ENCODE measurements at places on chromosomes 13 and 19.
A peak's percentile ranks its signal among the peaks of the same experiment; 100 is the strongest.

GRCh38 chr19:24081056-24081455 is 5.9 kb upstream of the ZNF254 start:
- no peak for DNase-seq

DNA sequence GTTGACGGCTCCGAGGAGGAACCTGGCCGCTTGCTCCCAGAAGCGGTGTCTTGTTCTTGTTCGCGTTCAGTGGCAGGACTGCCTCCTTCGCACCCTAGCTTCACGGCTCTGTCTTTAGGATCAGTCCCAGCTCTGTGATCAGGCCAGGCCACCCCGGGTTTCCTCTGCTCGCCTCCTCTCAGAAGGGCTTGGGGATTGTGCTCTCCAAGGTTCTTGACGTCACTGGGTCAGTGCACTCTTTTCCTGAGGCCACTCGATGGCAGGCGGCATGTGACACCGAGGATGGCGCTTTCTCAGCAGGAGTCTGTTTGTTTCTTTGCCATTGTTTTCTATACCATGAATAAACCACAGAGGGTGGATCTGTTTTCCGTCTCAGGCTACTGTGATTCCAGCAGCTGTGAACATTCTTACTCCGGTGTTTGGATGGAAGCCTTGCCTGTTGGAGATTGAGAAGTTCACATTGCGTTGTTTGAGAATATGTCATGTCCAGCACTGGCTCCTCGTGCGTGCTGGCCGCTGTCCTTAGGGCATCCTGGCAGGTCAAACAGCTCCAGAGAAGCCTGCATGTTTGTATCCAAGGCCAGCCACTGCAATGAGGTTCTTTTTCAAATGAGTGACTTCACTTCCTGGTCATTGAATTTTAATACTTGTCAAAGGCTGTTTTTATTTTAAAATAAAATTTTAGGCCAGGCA is 44.5 kb downstream of the SLC7A9 start:
- no peak for DNase-seq

GRCh38 chr13:77009011-77009410 is 17.1 kb downstream of the CLN5 start:
- DNase-seq: no peak

- peak; percentile 55 for DNase-seq
Measured at GRCh38 chr13:44045180-44045562, 165.5 kb downstream of the LACC1 start.

- DNase-seq: no peak
Measured at GRCh38 chr13:57030671-57031070, 110.0 kb upstream of the PRR20A start.

DNA sequence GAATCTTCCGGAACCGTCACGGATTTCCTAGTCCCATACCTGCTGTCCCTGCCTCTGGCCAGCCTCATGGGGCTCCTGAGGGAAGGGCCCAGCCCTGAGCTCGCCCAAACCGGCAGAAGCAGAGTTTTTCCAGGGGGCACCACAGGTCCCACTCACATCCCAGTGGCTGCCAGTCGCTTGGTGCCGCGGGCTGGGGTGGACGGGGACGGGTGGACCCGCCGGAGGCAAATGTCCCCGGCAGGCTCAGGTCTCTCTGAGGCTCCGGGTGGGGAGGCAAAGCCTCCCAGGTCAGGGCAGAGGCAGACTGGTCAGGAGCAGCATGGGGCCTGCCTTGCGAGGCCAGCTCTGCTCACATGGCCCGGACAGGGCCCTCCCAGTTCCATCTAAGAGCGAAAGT is 24.8 kb downstream of the ADPRHL1 start:
- DNase-seq: no peak

GRCh38 chr13:34405410-34406181 is 536.5 kb upstream of the NBEA start:
- DNase-seq: no peak

- DNase-seq: no peak
Measured at GRCh38 chr13:80871481-80871880, 530.6 kb upstream of the SPRY2 start.

GRCh38 chr19:51166846-51167490 is 24.9 kb downstream of the SIGLEC7 start:
- DNase-seq: no peak

GRCh38 chr13:46871557-46871956 is 25.3 kb downstream of the HTR2A start:
- no peak for DNase-seq

DNA sequence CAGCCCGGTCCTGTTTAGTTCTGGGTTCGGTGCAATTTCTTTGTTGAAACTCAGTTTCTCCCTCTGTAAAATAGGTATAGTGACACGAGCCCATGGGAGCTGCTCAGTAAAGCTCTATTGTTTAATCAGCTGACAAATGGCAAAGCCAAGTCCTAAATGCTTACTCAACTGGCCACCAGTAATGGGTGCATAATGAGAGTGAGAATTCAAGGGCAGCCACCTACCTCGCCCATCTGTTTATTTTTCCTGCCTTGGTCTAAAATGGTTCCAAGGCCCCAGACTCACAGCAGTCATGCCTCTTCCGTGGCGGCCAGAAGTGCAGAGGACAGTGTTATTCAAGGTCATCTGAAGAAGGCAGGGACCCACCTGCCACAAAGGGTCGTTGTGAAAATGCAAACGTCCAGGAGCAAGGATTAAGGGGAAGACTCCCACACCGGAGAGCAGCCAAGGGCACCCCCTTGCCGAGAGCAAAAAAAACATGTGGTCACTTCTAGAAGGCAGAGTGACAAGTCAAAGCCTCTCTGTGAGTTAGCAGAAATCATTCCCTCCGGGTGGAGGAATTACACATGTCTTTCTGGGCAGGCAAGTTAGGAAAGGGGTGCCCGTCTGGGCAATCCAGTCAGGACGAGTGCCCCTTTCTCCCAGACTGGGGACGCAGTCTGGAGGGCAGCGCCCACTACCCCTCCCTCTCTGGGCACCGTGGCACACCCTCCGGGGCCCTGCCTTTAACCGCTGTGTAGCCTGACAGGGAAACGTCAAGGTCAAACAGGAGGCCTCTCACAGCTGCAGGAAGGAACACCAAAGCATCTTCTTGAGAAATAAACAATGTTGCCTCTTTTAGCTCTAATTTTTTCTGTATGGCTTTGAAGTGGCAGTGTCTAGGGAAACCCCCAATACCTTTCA is 186.2 kb downstream of the FOXO1 start:
- DNase-seq: no peak

DNA sequence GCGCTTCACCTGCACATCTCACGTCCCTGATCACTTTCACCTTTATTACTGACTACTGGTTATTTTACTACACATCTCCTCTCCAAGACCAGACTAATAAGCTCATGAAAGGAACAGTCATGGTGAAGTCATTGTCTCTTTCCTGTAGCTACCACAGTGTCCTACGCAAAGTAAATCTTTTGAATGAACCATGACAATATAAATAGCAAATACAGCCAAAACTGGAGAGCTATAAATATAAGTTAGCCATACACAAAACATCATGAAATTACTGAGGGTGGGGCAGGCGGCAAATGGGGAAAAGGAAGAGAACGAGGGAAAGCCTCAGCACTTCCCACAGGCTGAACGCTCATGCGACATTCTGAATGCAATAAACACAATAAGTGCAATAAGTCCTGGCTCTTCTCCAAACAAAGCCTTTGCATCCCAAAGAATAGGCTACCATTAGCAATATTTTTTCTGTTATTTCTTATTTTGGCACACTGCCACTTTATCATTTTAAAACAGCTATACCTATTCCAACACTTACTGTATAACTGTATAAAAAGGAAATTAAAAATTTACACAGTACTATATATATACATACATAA is 62.5 kb downstream of the TUBGCP3 start:
- DNase-seq: peak; percentile 54

DNA sequence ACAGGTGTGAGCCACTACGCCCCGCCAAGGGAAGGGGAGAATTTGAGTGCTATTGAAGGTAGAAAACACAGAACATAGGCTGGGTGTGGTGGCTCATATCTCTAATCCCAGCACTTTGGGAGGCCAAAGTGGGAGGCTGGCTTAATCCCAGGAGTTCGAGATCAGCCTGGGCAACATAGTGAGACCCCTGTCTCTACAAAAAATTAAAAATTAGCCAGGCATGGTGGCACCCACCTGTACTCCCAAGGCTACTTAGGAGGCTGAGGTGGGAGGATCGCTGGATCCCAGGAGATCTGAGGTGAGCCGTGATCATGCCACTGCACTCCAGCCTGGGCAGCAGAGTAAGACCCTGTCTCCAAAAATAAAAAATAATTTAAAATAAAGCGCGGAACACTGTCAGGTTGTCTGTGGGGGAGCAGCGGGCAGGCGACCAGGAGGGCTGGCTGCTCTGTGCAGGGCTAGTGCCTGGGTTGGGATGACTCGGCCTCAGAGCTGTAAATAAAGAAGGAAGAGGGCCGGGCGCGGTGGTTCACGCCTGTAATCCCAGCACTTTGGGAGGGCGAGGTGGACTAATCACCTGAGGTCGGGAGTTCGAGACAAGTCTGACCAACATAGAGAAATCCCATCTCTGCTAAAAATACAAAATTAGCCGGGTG is 41.0 kb downstream of the LTBP4 start:
- DNase-seq: no peak

GRCh38 chr19:34644991-34645461 is 31.9 kb downstream of the SCGB2B2 start:
- DNase-seq: no peak

DNA sequence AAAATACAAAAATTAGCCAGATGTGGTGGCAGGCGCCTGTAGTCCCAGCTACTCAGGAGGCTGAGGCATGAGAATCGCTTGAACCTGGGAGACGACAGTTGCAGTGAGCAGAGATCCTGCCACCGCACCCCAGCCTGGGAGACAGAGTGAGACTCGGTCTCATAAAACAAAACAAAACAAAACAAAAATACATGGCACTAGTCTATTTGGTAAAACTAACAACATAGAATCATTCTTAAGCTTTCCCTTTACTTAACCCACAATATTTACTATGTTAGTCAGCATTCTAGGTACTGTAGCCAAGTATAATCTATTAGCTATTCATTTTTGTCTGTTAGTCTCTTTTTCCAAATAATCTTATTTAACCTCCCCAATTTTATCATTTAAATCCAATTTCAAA is 1482.8 kb downstream of the SLITRK5 start:
- no peak for DNase-seq

DNA sequence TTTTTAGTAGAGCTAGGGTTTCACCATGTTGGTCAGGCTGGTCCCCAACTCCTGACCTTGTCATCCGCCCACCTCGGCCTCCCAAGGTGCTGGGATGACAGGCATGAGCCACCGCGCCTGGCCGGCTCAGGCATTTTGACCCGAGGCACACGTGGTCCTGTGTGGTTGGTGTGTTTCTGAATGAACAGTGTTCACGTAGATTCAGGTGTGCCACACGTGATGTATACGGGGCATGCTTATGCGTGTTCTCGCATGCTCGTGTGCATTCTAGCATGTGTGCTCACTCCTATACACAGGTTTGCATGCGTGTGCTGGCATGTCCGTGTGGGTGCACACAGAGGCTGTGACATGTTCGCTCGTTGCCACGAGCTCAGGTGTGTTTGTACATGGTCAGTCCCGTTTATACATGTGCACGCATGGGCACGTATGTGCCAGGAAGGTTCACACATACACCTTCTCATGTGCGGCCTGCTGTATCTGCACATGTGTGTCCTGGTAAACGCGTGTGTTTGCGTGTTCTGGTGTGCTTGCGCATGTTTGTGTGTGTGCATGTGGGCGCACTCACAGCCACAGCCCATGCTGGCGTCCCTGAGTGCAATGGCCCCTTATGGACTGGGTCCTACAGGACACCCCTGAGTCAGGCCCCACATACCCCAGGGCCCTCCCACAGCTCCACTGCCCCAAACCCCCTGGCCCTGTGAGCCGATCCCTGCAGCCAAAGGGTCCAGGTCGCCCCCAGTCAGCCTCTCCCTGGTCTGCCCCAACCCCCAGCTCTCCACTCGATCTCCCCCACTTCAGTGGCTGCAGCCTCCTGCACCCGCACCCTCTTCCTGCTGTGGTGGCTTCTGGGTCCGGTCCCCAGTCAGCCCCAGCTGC is 20.6 kb upstream of the TCF3 start:
- DNase-seq: no peak

DNA sequence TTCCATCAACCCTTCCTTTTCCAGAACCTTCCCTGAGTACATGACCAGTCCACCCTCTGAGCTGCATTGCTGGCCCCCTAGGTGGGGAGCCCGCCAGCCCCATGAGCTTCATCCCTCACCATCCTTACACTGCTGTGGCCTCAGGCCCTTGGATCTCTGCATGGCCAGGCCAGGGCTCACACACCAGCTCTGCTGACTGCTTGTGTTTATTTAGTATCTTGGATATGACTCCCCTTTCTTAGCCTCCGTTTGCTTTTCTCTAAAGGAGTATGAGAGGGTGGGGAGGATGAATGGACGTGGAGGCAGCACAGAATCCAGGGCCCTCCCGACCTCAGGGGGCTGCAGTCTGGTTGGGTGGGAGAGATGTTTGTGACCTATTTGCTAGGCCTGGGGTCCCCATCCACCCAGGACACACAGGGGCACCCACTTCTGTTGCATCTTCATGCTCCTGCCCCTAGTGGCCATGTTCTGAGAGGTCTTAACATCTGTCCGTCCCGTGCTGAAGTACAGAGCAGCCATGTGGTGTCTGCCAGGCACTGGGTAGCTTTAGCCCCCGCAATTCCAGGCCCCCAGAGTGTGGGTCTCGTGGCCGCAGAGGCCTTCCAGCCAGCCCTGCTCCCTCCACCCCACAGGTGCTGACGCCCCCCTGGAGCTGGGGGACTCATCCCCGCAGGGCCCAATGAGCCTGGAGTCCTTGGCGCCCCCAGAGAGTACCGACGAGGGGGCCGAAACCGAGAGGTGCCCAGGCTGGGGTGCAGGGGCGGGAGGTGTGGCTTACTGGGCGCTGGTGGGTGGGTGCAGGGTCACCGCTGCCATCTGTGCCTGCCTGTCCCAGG is 13.0 kb downstream of the ARHGEF1 start:
- no peak for DNase-seq

GRCh38 chr13:113405481-113406300 is 41.8 kb upstream of the GRTP1 start:
- peak; percentile 50 for DNase-seq

DNA sequence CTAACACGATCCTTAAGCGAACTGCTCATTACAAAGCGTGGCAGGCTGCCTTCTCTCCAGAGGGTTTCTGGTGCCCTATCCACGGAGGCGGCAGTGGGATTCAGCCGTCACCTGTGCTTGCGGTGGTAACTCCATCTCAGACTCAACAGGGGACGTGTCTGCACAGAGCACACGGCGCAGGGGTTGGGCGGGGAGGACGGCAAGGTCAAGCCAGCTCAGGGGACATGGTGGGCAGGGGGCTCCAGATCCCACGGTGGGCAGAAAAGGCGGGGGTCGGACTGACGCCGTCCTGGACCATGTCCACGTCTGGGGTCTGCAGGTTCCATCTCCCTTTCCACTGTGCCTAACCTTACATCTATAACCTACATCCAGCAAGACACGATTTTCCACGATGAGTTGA is 70.7 kb downstream of the RASA3 start:
- DNase-seq: no peak
